ENCODE measurements at places on chromosomes 7 and 10. TPM values are rescaled to one million over a fixed set of nuclear protein-coding genes. Genes with fewer than 3 reads are reported as not detected.

DNA sequence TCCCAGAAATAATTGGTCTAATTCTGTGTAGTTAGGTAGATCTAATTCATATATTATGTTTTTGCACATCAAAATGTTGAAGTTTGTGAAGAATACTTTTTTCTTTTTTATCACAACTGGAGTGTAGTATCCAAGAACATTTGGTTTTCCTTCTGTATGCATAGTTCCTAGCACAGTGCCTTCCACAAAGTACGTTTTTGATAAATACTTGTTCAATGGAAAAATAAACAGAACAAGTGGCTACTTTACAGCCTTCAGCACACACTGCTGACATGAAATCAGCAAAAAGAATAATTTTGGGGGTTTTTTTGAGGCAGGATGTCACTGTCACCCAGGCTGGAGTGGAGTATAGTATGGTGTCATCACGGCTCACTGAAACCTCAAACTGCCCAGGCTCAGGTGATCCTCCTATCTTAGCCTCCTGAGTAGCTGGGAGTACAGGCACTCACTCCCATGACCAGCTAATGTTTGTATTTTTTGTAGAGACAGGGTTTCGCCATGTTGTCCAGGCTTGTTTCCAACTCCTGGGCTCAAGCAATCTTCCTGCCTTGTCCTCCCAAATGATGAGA is 27.9 kb downstream of the TARP start:
- DNase-seq, result no peak

DNA sequence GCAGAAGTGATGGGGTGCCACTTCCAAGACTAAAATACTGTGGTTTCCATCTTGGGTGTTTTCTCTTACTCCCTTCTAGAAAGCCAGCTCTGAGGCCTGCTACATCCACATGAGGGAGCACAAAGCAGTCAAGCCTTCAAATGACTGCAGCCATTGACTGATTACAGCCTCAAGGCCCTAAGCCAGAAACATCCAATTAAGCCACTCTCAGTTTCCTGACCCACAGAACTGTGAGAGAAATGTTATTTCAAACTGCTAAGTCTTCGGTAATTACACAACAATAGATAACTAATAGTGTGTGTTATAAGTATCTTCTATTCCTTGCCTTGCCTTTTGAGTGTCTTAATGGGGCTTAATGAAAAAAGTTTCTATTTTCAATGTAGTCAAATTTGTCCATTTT is 24.8 kb downstream of the BRAF start:
- DNase-seq, result no peak

GRCh38 chr10:89591796-89592271 is 53.2 kb downstream of the PANK1 start:
- no peak for DNase-seq

GRCh38 chr10:96482815-96483588 is 30.7 kb downstream of the TLL2 start:
- DNase-seq, result no peak

DNA sequence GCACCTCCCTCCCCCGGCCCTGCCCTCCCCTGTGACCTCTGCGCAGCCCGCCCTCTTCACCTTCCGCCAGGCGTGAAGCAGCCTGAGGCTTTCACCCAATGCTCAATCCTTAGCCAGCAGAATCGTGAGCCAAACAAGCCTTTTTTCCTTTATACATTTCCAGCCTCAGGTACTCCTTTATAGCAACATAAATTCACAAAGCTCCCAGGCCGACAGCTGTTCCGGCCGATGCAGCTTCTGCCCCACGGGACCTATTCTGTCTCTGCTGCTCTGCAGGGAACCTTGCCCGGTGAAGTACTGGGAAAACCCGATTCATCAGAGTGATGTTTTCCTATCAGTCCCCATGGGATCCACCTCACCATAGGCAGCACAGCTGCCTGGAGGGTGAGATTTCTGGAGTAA is 87.4 kb downstream of the CHST15 start:
- no peak for DNase-seq

DNA sequence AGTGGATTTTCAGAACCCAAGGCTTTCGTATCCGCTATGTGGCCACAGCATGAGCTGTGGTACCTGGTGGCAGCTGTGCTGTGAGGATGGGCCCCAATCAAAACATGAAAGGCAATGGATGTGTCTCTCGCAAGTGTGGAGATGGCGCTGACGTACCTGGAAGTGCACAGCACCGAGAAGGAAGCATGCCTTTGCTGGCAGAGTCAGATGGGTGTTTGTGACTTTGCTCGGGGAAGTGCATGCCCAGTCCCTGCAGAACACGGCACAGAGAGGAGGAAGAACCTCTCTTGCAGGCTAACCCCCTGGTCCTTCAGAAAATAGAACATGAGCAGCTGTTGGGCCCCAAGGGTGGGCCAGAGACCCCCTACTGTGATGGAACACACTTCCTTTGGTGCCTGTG is 654.1 kb upstream of the ZWINT start:
- no peak for DNase-seq

DNA sequence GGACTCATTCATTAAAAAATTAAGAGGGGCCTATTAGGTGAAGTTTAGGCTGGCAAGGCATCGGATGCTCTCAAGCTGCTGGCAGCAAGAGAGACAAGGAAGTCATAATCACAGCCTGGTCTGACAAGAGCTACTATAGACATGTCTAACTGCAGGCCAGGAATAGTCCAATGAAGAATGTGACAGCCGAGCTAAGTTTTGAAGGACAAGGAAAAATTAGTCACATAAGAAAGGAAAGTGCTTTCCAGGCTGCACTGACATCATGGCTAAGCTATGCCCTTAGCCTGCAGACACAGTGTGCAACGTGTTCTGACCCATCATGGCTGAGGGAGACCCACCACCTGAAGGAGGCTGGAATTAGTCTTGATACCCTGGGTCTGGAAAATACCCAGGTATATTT is 281.1 kb downstream of the PLXNA4 start:
- DNase-seq, result no peak

The KCNMA1 gene
- total RNA-seq, result 23.6 TPM

- peak; percentile 26 for DNase-seq
These were observed 367.9 kb upstream of the MBL2 start for GRCh38 chr10:53140506-53140905.

GRCh38 chr7:29806995-29807841 is 910 bp downstream of the WIPF3 start:
- no peak for DNase-seq

The CPN1 gene
- 0.07 TPM for total RNA-seq

The CAMK2B gene
- 0.68 TPM for total RNA-seq

DNA sequence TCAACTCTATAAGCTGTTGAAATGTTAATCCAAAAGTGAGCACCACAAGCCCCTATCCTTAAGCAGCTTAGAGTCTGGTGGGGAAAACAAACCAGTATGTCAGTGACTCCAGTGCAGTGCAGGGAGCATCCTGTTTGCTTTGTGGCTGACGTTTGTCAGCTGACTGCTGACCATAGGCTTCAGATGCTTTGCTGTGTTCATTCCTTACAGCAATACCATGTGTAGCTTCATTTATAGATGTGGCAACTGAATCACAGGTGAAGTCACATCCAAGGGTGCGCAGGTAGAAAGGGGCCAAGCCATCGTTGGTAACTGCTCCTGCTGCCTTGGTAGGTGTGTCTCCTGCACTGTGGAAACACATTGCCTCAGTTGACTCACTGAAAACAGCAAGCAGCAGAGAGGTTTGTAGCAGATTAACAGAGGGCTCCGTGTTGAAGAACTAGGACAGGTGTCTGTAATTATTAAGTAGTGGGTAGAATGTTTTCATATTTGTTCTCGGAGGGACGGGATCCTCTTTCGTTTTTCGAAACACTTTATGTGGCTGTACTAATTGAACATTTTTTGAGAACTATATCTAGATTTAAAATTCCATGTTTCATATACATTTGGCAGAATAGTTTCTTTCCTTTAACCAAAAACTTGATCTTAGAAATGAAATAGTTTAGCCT is 2.0 kb downstream of the INSIG1 start:
- no peak for DNase-seq

The STMP1 gene
- 20.2 TPM for total RNA-seq

DNA sequence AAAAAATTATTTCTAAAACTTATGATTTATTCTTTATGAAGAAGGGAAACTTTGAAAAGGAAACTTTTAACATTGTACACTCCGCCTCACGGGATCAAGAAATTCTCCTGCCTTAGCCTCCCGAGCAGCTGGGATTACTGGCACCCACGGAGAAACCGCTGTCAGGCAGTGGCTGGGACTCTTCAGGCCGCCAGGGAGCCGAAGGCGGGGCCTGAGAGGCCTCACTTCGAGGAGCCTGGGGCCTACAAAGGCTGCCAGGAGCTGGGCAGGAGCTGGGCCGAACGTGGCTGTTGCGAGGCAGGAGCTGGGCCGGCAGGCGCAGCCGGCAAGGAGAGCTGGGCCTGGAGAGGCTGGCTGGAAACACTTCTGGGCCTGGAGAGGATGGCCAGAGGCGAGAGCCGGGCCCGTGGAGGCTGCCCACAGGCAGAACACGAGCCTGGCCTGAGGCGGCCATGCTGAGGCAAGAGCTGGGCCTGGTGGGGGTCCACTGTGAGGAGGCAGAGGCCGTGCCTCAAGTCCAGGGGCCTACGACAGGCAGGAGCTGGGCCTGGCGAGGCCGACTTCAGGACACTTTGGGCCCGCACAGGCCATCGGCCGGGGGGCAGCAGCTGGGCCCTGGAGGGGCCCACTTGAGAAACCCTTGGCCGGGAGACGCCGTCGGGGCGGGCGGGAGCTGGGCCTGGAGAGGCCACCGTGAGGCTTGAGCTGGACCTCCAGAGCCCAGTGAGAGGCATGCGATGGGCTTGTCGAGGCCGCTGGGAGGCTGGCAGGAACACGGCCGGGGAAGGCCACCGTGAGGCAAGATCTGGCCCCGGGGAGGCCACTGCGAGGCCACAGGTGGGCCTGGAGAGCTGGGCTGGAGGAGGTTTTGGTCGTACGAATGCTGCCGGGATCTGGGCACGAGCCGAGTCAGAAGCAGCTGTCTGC is 23.7 kb downstream of the MDH2 start:
- no peak for DNase-seq

DNA sequence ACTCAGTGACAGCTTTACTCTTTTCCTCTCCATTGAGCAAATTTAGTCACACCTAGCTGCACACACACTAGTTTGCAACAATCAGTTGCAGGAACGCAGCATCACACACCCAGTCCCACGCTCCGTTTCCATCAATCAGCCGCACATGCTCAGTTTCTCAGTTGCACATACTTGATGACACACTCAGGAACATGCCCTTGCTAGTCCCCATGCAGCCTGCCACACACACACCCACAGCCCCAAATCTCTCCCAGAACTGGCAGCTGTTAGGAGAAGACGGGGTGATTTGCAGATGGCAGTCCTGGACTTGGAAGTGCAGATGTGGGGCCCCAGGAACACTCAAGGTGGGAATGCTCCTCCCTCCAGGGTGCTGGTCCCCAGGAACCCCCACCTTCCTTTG is 7.7 kb downstream of the LBX1 start:
- no peak for DNase-seq

The PEX1 gene
- total RNA-seq, result 14.7 TPM

DNA sequence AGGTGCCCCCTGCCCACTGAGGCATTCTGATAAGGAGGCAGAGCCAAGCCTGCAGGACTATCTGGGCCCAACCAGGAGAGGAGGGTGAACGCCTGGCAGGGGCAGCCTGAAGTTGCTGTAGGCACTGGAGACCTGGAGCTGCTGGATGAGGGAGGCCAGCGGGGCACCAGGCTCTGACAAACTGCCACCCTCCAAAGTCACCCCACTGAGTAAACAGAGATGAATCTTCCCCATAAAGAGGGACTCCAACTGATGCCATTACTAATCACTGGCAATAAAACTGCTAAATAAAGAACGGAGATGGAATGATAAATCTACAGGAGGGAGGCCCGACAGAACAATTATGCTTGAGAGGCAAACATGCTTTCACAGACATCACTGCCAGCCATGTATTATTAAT is 44.2 kb downstream of the DRGX start:
- DNase-seq, result no peak

DNA sequence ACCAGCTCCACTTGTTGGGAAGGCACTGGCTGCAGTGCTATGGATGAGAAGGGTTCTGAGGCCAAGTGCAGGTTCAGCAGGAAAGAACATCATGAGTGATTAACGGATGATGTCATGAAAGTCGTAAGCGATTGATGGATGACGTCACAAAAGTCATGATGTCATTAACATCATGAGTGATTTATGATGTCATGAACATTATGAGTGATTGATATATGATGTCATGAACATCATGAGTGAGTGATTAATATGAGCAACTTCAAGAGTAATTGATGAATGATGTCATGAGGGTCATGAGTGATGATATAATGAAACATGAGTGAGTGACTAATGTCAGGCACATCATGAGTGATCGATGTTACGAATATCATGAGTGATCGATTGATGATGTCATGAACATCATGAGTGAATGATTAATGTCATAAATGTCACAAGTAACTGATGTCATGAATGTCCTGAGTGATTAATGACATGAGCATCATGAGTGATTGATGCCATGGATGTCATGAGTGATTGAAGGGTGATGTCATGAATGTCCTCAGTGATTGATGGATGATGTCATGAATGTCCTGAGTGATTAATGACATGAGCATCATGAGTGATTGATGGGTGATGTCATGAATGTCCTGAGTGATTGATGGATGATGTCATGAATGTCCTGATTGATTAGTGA is 185.6 kb downstream of the PAXIP1 start:
- no peak for DNase-seq

The TLX1 gene
- total RNA-seq, result not detected

The SLC26A5 gene
- total RNA-seq, result not detected

The TMEM254 gene
- total RNA-seq, result 23.9 TPM

- no peak for DNase-seq
These were observed 97.8 kb upstream of the MPP7 start for GRCh38 chr10:28400681-28401080.
